ENCODE measurements at places on chromosomes 7 and 10.

GRCh38 chr10:131841131-131841660 lies 59.6 kb upstream of the PPP2R2D start:
- no peak for DNase-seq

DNA sequence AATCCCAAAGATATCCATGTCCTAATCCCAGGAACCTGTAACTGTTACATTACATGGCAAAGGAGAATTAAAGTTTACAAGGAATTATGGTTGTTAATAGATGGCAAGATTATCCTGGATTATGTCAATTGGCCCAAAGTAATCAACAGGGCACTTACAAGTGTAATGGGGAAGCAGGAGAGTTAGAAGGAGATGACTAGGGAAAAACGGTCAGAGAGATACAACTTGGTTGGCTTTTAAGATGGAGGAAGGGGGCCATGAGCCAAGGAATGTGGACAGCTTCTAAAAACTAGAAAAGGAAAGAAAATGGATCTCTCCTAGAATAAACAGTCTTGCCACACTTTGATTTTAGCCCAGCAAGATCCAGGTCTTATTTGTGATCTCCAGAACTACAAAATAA lies 3.3 kb downstream of the JMJD1C start:
- DNase-seq, result no peak

DNA sequence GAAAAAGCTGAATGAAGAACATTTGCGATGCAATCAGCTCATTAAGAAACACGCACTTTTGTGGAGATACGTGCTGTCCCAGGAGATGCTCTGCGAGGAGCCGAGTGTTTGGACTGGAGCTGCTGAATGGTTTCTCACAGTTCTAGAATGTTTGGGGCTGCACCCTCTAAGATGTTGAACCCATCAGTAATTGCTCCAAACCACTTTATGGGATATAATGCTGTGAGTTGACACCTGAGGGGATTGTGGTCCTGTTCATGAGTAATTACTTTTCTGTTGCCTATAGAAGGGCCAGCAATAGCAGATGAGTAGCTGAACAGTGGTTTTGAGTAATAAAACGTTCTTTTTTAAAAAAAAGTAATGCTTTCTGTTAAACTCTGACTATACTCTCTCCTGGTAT lies 63.1 kb downstream of the IKZF1 start:
- DNase-seq, result no peak

- peak; percentile 46 for DNase-seq
These were observed 445.8 kb downstream of the PLXNA4 start for GRCh38 chr7:132130497-132130896.

- DNase-seq, result no peak
These were observed 284.2 kb downstream of the PRPF18 start for GRCh38 chr10:13871011-13871410.

DNA sequence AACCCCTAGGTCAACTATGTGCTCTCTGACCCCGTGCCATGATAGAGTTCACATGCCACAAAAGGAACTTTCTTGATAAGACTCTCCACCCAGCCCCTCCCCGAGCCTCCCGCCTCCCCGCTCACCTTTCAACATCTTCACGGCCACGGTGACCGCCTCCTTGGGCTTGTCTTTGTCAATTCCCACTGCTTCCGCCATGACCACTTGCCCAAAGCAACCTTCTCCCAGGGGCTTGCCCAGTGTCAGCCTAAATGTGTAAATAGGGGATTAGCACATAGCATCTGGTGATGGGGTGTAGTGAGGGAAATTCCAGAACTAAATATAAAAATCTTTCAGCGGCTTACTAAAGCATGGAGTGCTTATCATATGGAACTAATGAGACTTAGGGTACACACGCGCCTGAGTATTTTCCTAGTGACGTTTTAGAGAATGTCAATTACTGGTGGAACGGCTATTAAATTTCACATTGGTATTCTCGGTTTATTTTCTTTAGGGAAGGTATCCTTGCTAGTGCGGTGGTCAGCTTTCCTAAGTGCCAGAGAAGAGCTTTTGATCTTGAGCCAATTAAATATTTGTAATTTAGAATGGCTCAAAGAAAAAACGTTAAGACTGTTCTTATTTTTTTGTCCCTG lies 97.4 kb downstream of the FGFR2 start:
- no peak for DNase-seq

GRCh38 chr7:30970594-30971094 lies 6.9 kb downstream of the GHRHR start:
- peak; percentile 10 for DNase-seq

Data from PC-3 (cell line).